ENCODE measurements at places on chromosomes 12 and 14.

- DNase-seq = peak; percentile 78
These were observed 153.9 kb downstream of the PRKCH start for GRCh38 chr14:61475316-61475715.

DNA sequence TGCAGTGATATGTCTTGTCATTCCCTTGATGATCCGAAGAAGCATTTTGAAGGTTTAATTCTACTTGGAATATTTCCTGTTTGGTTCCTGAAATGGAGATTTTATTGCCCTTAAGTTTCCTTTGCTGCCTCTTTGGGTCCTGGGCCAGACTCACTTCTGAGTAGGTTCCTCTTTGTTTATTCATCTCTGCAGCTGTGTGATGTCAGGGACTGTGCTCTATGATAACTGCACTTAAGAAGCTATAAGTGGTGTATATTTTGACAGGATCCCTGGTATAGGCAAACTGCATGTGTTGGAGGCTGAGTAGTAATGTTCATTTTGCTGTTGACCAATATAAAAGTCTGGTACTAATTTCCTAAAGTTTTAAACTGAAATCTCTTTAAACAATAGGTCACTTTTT, at the start of gene KLRC4:
KLRC4 (minus strand) TSS at position 366 of the 400 bp plus-strand sequence; CDS start at position 184, 182 bp downstream.
- no peak for DNase-seq

DNA sequence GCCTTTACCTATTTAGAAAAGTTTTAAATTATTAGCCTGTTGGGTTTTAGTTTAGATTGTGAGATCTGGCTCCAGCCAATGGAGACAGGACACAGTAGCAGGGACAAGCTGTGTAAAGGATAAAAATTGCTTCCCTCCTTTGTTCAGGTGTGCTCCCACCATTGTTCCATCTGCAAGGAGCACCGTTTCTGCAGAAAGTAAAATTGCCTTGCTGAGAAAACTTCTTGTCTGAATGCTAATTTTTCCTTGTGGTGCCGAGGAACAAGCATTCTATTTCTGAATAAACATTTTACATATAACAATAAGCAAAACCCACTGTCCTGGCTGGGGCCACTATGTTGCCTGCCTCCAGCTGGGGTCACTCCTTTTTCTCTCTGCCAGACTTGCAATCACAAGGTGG, 72.7 kb upstream of the ZFP36L1 start:
- no peak for DNase-seq

- DNase-seq = peak; percentile 89
These were observed 76.7 kb downstream of the NCOR2 start for GRCh38 chr12:124490584-124491305.

DNA sequence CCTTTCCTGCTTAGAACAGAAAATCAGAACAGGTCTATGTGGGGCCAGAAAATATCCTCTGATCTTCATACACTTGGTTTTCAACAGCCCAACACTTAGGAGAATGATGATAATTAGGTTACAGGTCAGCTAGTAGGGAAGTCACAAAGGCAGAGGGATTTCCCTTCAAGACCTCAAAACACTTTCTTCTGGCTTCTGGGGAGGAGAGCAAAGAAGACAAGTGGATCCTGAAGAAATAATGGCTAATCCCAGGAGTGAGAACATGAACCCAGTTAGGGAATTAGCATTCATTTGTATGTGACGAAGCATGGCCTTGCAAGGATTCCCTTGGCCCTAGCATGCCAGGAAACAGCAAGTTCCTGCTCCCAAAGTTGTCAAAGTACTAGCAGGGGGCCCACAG, 223.3 kb downstream of the BCAT1 start:
- DNase-seq = no peak

GRCh38 chr14:86373886-86374285, 843.9 kb downstream of the FLRT2 start:
- DNase-seq = no peak

GRCh38 chr12:92324849-92325500, 179.3 kb upstream of the BTG1 start:
- DNase-seq = no peak

DNA sequence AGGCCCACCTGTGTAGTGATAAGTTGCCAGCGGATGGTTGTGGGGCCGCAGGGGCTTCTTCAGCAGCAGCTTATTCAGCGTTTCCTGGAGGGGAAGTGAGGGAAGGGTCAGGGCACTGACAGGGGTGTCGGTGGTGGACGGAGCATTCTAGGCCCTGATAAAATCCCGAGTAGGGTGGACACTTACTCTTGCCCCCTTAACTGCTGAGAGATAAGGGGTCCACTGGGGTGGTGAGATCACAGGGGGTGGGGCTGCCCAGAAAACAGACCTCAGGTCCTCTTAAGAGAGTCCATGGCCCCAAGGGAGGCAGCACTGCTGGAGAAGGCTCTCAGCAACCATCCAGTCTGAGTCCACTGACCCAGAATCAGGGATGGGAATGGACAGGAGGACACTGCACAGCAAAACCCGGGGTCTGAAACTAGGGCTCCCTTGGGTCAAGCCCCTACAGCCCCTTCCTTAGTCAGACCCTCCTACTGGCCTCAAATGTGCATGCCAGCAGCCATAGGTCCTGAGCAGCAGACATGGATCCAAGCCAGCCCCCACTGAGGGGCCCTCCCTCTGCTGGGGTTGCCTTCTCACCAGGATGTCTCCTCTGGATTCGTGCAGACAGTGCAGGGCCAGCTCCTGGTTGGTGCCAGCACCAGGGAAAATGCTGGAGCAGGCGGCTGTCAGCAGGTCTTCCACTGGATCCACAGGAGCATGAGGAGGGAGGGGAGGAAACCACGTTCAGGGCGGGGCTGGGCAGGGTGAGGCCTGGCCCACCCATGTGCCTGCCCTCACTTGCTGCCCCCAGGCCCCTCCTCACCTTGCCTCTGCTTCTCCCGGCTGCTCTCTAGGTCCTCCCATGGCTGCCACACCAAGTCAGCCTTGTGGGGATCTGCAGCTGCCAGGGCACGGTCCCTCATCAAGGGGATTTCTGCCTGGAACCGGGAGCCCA, 12.1 kb upstream of the PNMA1 start:
- no peak for DNase-seq

DNA sequence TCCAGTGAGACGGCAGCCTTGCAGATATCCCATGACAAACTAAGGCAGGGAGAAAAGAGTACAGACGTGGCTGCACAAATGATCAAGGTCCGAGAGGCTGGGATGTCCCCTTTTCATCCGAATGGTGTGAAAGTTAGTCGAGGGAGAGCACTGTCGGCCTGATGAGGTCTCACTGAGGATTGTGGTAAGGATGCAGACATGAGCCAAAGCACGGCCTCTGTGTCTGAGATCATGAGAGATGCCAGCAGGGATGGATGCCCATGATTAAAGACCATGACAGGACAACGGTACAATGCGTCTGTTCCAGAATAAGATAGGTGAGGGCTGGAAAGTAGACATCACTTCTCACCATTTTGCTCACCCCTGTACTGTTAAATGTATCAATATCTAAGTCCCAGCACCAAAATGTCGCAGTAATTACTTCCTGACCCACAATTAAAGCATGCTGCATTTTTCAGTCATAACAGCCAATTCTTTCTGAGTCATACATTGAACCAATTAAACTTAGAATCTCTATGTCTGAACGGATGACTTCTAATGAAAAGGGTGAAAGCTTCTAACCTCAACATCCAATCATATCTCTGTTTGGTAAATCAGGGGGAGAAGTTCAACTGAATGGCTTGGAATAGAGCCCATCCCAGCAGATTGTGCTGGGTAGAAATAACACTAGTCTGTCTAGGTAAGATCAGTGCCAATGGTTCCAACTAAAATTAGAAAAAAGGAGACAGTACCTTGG, 249.6 kb upstream of the SOX5 start:
- DNase-seq = no peak

DNA sequence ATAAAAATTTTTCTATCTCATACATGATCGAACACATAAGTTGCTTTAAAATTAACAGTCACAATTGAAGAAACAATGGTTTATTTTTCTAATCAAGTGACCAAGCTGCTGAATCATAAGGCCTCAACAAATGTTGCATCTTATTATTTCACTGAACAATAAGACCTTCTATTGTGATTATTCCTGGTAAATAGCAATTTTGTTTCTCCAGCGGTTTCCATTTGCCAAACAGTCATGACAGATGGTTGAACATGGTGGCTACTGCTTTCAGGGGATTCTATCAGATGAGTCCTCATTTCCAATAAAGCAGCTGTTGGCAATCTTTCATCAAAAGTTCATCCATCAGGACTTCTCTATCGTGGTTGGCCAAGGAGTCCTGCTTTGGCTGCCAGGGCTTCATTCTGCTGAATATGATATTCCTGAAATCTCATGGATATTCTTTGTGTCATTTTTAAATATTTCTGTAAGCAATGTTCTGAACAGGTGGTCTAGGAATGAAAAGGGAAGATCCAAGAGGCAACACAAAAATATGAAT, 13.0 kb downstream of the TOMM20L start:
- DNase-seq = no peak

DNA sequence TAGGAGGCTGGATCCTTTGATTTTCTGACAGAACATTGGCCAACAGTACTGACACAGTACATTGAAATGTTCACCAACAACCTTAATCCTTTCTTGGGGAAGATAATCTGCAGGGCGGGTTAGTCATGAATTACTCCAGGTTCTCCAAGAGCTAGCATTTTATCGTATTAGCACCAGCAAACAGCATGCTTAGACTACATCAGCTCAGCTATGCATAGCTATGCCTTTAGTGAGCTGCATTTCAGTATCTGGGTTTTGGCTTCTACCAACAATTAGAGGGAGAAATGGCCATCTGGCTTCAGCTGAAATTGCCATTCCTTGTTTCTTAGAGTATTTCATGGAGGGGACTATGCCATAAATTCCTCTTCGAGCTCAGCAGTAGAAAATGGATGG, 33.8 kb downstream of the SAMD4A start:
- no peak for DNase-seq

DNA sequence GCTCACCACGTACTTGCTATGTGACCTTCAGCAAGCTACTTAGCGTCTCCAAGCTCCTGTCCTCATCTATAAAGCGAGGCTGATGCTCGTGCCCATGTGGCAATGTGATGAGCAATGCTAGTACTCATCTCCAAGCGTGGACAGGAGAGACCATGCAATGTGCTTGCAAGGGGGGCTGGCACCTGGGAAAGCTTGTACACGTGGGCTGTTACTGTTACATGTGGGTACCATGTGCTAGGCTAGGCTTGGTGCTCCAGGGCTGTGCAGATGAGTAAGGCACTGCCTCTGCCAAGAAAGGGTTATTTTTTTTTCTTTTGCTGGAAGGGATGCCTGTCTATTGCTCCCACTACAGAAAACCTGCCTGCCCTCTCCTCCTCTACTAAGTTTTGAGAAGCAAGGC, 46.6 kb downstream of the TSPAN11 start:
- no peak for DNase-seq

DNA sequence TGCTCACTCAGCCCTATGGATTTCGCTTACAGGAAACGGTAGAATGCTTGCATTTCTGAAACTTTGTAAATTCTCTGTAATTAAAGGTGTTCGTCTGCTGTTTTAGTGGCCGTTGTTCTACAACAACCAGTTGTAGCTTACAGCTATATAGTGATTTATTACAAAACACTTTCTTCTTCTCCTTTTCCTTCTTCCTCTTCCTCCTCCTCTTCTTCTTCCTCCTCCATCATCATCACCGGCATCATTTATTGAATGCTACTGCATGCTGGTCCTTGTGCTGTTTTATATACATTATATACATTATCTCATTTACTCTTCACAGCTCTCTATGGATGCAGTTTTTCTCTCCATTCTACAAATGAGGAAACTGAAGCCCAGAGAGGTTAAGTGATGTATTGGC, 6.4 kb downstream of the ETV6 start:
- DNase-seq = no peak

GRCh38 chr12:18400186-18400585, 138.9 kb downstream of the PIK3C2G start:
- DNase-seq = no peak

DNA sequence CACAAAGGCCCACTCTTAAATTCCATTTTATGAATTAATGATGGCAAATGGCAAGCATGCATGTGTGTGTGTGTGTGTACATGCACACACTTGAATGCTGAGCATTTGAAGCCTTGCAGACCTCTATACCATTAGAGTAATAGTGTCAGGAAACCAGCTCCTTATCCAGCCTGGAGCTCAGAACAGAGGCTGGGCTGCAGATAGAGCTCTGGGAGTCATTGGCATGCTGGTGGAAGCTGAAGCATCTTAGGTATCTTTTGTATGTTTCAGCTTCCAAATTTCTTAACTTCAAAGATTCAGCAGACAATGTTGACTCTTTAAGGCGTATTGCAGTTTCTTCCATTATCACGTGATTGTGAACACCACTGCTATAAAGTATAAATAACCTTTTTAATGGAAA, 192.9 kb upstream of the ARHGAP5 start:
- DNase-seq = no peak

- no peak for DNase-seq
These were observed 5.7 kb downstream of the KLRK1 start for GRCh38 chr12:10384191-10384590.

GRCh38 chr12:4817880-4818279, 91.8 kb upstream of the KCNA1 start:
- DNase-seq = no peak

Data from hematopoietic multipotent progenitor cell treated with erythropoietin and hydrocortisone succinate and interleukin-3 and kit ligand, for 15 days (in vitro differentiated cells).